ENCODE measurements at places on chromosomes 6 and 20. TPM values are rescaled to one million over a fixed set of nuclear protein-coding genes. Genes with fewer than 3 reads are reported as not detected.

GRCh38 chr20:51749674-51750036 lies 18.5 kb downstream of the ATP9A start:
- DNase-seq = peak; percentile 38

GRCh38 chr6:162092816-162093502 lies 634.6 kb downstream of the PRKN start:
- no peak for DNase-seq

DNA sequence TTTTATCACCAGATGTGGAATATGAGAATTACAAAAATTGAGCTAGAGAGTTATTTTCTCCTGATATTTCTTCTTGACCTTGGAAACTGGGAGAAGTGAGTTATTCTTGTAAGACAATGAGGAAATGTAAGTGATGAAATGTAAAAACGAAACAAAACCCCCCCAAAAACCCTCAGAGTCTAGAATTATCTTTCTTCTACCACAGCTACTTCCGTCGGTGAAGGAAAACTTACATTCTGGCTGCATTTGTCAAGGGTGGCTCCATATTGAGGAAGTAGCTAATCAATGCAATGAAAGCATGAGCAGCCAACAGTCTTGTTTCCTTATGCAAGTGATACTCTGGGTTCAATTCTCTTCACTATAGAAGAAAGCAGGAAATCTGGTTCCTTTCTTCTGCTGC lies 661.7 kb upstream of the CITED2 start:
- no peak for DNase-seq

DNA sequence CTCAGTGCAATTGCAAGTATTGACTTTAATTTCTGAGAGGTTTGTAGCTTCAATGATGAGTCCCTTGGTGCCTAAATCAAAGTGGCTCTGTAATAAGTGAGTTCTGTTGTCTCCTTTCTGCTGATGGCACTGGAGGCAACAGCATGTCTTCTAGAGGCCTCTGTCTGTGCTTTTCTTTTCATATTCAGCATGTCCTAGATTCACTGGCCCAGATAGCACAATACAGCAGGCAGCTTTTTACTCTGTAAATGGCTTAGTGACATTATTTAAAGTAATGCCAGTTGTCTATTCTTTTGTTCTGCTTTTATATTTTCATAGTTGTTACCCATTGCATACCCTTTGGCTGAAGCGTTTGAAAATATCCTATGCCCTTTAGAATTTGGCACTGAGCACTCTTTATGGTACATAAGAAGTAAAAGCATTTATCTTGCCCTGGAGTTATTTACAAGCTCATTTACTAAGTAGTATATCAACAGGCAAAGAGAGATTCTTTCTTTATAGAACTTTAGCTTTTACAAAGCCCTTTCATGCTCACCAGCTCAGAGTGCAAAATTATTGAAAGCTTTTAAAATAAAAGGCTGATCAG lies 271.5 kb upstream of the KCNQ5 start:
- DNase-seq = no peak

DNA sequence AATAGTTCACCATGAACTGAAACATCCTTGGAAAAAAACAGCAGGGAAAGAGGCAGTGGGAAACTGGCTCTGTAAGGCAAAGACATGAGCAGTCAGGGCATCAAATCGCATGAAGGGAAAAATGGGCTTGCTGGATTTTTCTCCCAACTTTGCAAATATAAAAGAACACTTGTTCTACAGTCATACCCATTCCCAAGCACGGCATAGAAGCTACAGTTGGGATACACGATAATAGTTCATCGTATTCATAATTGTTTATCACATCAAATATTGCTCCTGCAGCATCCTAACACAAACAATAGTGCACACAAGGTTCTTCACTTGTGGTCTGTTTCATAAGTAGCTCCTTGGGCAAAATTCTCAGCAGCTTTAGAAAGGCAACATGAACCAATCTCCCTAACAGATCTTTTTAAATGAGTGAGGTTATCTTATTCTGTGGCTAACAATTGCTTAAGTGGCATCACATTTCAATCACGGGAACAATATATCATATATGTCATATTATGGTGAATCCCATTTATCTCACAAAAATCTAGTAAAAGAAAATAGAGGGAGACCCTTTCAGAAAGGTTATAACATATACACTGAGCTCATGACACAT lies 243.9 kb downstream of the PKHD1 start:
- no peak for DNase-seq

GRCh38 chr20:1299522-1299921 lies 29.4 kb downstream of the SDCBP2 start:
- DNase-seq = no peak

GRCh38 chr6:41663568-41663967 lies 25.3 kb downstream of the MDFI start:
- DNase-seq = no peak

- no peak for DNase-seq
These were observed 314 bp downstream of the FARS2 start for GRCh38 chr6:5261545-5262109.

DNA sequence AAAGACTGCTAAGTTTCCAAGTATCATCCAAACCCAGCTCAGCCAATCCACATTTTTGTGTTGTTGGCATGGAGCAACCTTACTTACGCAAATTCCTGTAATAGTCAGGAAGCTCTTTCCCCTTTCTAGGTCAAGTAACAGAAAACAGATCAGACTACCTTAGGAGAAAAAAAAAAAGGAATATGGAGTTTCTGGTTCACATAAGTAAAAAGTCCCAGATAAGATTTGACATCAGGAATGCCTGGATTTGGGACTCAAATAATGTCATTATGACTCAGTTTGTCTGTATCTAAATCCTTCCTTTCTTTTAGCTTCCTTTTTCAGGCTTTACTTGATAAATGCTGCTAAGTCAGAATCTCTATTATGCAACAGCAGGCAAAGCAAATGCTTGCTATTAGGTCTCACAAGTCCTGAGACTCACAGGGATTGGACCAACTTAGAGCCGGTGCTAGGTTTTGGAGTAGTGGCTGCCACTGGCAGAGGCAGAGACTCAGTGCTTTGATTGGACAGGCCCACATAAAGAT lies 44.5 kb downstream of the NCOA7 start:
- no peak for DNase-seq

DNA sequence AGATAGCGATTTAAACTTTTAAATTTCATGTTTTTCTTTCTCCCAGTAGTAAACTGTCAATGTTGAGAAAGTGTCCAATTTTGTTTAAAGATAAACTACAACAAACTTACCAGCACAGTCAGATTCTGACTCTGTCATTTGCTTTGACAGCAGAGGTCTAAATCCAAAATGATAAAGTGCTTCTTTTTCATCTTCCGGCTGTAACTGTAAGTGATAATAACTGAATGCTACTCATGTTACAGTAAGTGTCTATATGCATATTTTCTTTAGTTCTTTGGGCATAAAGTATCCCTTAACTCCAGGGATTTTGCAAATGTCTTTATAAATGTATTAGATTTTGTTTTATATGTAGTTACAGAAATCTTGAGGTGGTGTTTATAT lies 610.4 kb downstream of the RFPL4B start:
- DNase-seq = no peak

DNA sequence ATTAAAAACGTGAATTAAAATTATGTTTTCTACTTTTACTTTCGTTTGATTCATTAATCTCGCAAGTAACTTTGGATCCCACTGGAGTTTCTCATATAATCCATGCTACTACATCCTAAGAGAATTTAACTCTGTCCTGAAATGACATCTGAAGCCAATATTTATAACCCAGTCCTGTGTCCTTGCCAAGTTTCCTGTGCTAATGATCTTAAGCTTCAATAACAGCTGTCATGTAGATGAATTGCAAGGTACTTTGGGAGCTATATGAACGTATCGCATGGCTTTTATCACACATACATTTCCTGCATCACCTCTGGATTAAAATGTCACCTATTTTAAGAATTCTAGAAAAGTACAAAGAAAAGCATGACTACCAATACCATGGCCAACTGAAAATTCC lies 833.8 kb upstream of the CITED2 start:
- no peak for DNase-seq

DNA sequence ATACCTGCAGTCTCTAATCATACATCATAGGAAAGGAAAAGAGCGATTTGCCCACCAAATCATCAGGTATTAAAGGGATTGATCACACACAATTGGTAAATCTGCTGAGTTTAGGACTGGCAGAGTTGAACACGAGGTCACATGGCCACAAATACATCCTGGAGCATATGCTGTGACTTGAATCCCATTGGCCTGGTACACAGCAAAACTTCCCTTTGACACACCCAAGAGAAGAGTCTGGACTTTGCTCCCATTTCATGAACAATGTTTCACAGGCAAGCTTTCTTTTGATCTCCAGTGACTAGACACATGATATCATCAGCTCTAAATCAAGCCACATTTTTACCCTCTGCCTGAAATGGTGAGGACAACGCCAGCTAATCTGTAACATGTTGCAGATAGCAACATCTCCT lies 117.9 kb downstream of the ISM1 start:
- peak; percentile 62 for DNase-seq

DNA sequence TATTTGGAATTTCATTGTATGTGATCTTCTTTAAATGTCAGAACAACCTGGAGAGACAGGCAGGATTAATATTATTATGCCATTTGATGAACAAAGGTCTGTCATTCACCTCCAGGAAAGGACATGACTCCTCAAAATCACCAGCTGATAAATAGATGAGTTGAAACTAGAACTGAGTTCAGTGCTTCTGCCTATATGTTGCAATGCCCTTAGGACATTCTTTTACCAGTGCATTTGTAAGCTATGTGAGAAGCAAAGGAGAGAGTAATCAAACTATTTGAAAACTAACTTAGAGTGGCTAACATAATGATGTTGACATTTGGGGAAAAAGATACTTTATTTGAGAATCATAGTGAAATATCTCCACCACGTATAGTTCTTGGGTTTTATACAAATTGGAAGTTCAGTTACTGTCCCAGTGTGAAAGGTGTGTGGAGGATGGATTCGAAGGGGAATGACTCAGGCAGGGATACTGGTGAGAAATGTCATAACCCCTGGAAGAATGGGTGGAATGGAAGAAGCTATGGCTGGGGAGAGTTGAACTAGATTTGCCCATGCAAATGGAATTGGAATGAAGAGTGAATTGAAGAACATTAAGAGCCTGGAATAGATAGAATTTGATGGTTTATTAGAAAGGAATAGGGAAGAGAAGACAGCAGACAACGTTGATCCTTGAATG lies 21.5 kb downstream of the PKIB start:
- no peak for DNase-seq

GRCh38 chr20:2103461-2104153 lies 2.0 kb downstream of the STK35 start:
- no peak for DNase-seq

- DNase-seq = no peak
These were observed 47.9 kb downstream of the CEP57L1 start for GRCh38 chr6:109143191-109143590.

Gene SPATS1
- total RNA-seq = not detected

Gene FERMT1
- total RNA-seq = 26.1 TPM

Gene MRPL18
- total RNA-seq = 183 TPM

Gene TUBB
- total RNA-seq = 1,940 TPM

Gene IL17A
- total RNA-seq = not detected

All from epithelial cell of proximal tubule (primary cell).